CD4-positive, CD25-positive, alpha-beta regulatory T cell (primary cell): ENCODE measurements at places on chromosomes 4 and X.

DNA sequence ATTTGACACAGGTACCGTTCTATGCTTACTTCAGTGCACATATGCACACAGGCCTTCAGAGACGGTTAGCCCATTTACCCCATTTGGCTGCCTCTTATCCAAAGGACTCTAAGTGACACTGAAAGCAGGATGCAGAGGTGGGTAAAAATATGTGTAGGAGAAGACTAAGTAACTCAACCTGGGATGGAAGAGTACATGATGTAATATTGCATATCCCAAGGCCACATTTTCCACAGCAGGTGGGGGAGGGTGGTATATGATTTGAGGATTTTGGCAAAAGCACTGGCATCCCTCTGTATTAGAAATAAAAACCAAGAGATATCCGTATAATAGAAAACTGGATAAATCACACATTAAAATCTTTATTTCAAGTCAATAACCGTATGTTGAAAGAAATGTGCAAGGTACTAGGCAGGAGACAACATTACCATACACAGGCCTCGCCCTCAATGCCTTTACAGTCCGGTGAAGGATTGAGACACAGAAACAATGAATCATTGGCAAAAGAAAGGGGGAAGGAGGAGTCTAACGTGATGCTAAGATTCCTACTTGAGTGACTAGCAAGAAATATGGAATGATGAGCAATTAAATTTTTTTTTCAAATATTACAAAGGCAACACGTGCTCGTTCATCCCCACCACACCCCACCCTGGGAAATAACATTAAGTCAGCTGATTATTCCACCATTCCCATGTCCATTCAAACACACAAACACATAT lies 161.0 kb upstream of the RASGEF1B start:
- H3K4me1 ChIP-seq, result no peaks in the 10 kb centered on the region
- no peaks in the 10 kb centered on the region for H3K36me3 ChIP-seq
- H3K4me3 ChIP-seq, result no peak overlapping the region
- H3K27me3 ChIP-seq, result no peaks in the 10 kb centered on the region
- no peak for DNase-seq
- no peak overlapping the region for H3K27ac ChIP-seq

- peaks cover 45% of the 10 kb centered on the region for H3K4me1 ChIP-seq
- peak overlapping the region; percentile 93 for H3K4me3 ChIP-seq
- DNase-seq, result no peak
- H3K27ac ChIP-seq, result peak overlapping the region; percentile 97
- H3K36me3 ChIP-seq, result peaks cover 6% of the 10 kb centered on the region
- H3K27me3 ChIP-seq, result no peaks in the 10 kb centered on the region
These were observed 2.0 kb downstream of the DHX15 start for GRCh38 chr4:24582235-24582832.

DNA sequence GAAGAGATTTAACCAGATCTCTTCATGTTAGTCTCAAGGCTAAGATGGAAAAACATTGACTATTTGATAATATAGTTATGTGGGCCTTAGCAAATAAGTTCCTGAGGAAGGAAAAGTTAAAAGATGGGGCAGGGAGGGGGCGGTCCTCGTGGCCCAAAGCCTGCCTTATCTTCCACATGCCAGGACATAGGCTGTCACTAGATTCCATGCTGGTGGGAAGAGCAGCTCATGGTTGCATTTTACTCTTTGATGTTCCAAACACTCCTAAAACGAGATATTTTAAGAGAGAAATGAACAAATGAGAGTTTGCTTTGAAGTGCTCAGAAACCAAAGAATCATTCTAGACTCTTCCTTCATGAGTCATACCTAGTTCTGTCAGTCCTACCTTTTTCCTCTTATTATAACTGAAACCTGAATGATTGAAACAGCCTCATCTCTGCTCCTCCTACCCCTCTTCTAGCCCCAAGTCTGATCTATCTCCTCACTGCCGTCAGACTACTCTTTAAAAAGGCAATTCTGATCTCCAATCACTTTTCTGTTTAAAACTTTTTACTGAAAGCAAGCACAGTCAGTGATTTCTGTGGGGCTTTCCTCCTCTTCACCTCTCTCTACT lies 25.1 kb downstream of the RAB9B start:
- H3K27me3 ChIP-seq, result no peaks in the 10 kb centered on the region
- H3K4me3 ChIP-seq, result no peak overlapping the region

GRCh38 chr4:54703182-54703581 lies 45.4 kb downstream of the KIT start:
- H3K4me3 ChIP-seq, result no peak overlapping the region
- H3K27ac ChIP-seq, result no peak overlapping the region
- H3K36me3 ChIP-seq, result no peaks in the 10 kb centered on the region
- no peaks in the 10 kb centered on the region for H3K27me3 ChIP-seq
- H3K4me1 ChIP-seq, result no peaks in the 10 kb centered on the region

DNA sequence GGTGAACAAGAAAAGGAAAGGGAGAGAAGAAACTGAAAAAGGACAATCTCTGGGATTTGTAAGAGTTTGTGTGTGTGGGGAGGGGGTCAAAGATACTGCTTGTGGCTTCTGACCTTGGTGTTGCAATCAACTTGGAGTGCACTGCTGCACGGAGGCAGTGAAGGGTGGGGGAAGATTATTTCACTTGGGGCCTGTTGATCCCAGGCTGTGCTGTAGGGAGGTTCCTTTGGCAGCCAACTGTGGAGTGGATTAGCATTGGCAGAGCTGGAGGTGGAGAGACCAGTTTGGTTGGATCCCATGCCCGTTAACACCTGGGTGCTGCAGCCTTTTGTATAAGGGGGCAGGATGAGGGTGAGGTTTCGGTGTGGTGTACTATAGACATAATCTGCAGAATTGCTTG lies 38.2 kb downstream of the AFF1 start:
- H3K27me3 ChIP-seq, result no peaks in the 10 kb centered on the region
- H3K36me3 ChIP-seq, result peaks cover 2% of the 10 kb centered on the region
- peaks cover 15% of the 10 kb centered on the region for H3K4me1 ChIP-seq

DNA sequence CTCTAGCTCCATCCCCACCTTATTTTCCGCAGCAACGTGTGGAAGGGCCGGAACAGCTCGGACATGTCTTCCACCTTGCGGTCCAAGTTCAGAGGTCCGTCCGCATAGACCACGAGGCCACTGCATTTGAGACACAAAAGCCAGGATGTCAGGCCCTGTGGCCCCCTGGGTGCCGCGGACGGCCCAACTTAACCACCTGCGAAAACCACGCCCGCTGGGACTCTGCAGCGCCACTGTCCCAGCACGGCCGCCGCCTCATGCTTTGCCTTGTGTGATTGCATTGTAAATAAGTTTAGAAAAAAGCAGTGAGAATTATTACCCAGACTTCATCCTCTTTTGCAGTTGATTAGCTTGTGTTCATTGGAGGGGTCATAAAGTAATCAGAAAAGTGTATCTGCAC lies 58.2 kb upstream of the MXD4 start:
- H3K27ac ChIP-seq, result no peak overlapping the region
- no peak overlapping the region for H3K4me3 ChIP-seq
- H3K27me3 ChIP-seq, result no peaks in the 10 kb centered on the region
- DNase-seq, result no peak

GRCh38 chr4:622071-622995 lies 3.0 kb upstream of the PDE6B start:
- H3K27me3 ChIP-seq, result no peaks in the 10 kb centered on the region
- no peaks in the 10 kb centered on the region for H3K4me1 ChIP-seq
- H3K36me3 ChIP-seq, result no peaks in the 10 kb centered on the region
- H3K4me3 ChIP-seq, result no peak overlapping the region
- H3K27ac ChIP-seq, result no peak overlapping the region

DNA sequence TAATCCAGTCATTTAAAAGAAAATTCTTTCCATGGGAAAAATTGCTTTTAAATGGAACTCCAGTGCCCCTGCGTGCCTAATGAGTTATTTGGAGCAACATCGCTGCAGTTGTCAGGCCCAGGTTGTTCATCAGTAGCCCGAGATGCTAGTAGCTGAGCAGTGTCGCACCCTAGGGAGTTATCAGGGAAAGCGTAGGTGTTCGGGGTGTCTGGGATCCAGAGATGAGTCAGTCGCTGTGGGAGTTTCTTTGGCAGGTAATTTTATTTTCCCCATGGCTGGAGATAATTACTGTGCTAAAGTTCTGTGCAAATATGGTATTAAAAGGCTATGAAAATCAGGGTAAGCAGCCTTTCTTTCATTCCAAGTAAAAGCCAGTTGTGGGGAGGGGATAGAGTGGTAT lies 49.4 kb downstream of the ANXA3 start:
- no peaks in the 10 kb centered on the region for H3K36me3 ChIP-seq
- H3K27ac ChIP-seq, result no peak overlapping the region
- H3K4me3 ChIP-seq, result no peak overlapping the region
- DNase-seq, result no peak

DNA sequence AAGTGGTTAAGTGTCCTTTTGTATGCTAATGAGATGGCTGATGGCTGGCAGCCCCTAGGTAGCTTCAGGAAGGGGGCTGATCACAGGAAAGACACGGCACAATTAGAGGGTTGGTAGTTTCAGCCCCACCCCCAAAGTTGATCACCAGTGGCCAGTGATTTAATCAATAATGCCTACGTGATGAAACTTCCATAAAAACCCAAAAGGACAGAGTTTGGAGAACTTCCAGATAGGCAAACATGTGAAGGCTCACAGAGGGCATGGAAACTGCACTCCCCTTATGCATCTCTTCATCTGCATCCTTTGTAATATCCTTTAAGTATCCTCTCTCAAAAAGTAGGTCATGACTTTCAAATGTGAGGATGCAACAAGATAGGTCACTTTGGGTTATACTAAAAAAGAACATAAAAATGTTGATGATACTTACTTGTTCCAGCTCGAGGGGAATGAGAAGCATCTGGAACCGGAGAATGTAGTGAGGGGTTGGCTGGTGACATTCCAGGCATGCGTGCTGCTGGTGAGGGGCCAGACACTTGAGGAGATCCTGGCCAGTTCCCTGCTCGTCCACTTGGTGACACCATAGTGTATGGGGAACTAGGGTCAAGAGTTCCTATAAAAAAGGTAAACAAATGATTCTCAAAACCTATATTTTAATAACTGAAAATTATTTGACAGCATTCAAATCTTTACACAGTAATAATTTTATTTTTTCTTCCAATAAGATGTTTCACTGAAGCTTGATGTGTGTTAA lies 16.7 kb upstream of the CXorf38 start:
- no peak for DNase-seq
- H3K27me3 ChIP-seq, result no peaks in the 10 kb centered on the region
- no peak overlapping the region for H3K4me3 ChIP-seq
- no peak overlapping the region for H3K27ac ChIP-seq
